ENCODE measurements at places on chromosomes 16 and 17. TPM values are rescaled to one million over a fixed set of nuclear protein-coding genes. Genes with fewer than 3 reads are reported as not detected.
A peak's percentile ranks its signal among the peaks of the same experiment; 100 is the strongest.

Gene CA5A
- not detected for total RNA-seq

Gene MBTPS1
- total RNA-seq = 31.7 TPM

Gene RNF43
- 1.1 TPM for total RNA-seq

Gene EPX
- not detected for total RNA-seq

Gene OR4D1
- total RNA-seq = 0.25 TPM

Gene CES3
- total RNA-seq = 2.9 TPM

Gene SLC43A2
- 5.7 TPM for total RNA-seq

Gene USP32
- total RNA-seq = 26.5 TPM

Gene MPP2
- 6.0 TPM for total RNA-seq

DNA sequence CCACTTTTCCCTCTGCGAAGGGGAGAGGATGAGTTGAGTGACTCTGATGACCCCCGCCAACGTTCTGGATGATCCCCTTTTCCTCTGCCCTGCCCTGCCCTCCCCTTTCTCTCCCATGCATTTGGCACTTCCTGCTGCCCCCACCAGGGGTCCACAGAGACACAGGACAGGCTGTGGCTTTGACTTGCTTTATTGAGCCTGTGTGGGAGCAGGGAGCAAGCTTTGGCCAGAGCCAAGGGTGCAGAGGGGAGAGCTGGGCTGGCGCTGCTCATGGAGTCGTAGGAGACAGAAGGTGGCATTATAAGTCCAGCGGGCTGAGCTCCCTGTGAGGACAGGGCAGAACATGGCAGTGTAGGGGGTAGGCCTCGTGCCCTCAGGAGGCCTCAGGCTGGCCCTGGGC is 1.6 kb downstream of the PPY start:
- H3K27ac ChIP-seq = no peak overlapping the region
- H3K36me3 ChIP-seq = no peaks in the 10 kb centered on the region
- peaks cover 14% of the 10 kb centered on the region for H3K4me1 ChIP-seq
- DNase-seq = peak; percentile 49

DNA sequence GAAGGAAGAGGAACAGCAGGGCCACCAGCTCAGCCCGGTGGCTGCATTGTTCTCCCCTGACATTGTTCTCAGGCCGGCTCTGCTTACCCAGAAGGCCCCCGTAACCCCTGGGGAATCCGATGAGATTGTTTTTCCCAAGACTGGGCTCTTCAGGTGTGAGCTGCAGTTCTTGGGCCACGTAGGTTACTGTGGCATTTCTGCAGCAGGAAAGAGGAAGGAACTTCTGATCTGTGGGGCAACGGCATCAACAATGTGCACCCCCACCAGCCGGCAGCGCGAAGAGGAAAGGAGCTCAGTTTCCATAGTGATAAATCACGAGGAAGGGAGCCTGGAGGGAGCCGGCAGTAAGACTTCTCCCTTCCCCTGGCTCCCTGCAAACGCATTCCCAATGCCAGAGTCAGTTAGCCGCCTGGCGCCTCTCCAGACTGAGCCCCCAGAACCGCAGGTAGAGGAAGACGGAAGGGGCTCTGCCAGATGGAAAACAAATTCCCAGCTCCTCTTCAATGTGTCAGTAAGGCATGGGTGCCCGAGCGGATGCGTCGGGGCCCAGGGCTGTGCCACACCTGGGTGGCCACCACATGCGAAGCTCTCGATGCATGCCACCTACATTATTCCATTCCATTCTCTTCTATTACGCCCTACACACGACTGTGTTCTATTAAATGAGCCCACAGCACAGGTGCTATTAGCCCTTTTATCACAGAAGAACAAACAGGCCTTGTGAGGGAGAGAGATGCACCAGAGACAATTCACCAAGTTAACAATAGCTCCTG is 21.5 kb upstream of the PECAM1 start:
- no peaks in the 10 kb centered on the region for H3K36me3 ChIP-seq
- H3K4me1 ChIP-seq = peaks cover 13% of the 10 kb centered on the region
- DNase-seq = no peak
- no peak overlapping the region for H3K27ac ChIP-seq
- H3K27me3 ChIP-seq = no peaks in the 10 kb centered on the region

DNA sequence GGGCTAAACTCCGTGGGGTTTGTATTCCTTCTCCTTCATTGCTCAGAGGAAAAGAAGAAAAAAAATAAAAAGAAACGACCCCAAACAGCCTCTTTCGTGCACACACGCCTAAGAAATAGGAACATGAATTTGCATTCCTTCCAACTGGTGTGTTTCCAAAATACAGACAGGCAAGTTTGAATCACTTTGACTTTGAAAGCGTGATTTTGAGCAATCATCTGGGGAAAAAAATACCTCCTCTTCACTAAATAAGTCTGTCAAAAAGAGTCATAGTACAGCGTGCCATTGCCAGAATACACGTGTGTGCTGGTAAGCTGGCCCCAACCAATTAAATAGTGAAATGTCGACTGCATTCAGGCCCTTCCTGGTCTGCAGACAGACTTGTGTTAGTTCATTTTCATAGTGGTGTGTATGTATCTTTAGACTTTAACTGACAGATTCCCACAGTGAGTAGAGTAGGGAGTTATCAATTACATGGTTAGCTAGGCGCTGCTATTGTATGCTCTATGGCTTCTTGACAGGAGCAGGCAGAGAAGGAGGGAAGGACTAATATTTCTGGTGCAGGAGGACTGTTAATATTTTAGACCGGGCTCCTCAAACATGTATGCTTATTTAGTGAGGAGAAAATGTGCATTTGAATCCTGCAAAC is 618.3 kb downstream of the MAF start:
- H3K36me3 ChIP-seq = peaks cover 4% of the 10 kb centered on the region
- no peak overlapping the region for H3K4me3 ChIP-seq
- no peak for DNase-seq
- no peak overlapping the region for H3K27ac ChIP-seq
- no peaks in the 10 kb centered on the region for H3K4me1 ChIP-seq

- no peaks in the 10 kb centered on the region for H3K4me1 ChIP-seq
- DNase-seq = no peak
- H3K4me3 ChIP-seq = no peak overlapping the region
- no peak overlapping the region for H3K27ac ChIP-seq
- no peaks in the 10 kb centered on the region for H3K36me3 ChIP-seq
Measured at GRCh38 chr17:33085256-33085655, 93.6 kb downstream of the SPACA3 start.

DNA sequence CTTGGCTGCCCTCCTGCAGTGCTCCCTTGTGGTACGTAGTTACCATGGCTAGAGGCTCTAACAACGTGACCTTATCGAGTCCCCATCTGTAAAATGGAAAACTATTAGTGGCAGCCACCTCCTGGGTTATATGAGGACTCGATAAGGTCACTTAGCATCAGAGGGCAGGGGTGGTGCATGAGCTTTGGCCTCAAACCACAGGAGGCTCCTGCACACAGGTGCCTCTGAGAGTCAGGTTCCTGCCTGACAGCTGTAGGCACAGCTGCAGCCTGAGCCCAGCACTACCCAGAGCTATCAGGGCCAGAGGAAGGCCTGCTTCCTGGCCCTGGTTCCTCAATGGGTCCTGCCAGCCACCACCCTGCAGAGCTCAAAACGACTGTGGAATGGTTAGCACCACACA is 57.2 kb upstream of the SEC14L1 start:
- no peak overlapping the region for H3K27ac ChIP-seq
- H3K4me3 ChIP-seq = no peak overlapping the region
- no peak for DNase-seq
- H3K4me1 ChIP-seq = peaks cover 17% of the 10 kb centered on the region
- H3K36me3 ChIP-seq = peaks cover 1% of the 10 kb centered on the region

- H3K4me1 ChIP-seq = peaks cover 23% of the 10 kb centered on the region
- no peaks in the 10 kb centered on the region for H3K36me3 ChIP-seq
- DNase-seq = no peak
- no peak overlapping the region for H3K27ac ChIP-seq
Measured at GRCh38 chr17:76667786-76668453, 24.4 kb upstream of the ST6GALNAC1 start.

DNA sequence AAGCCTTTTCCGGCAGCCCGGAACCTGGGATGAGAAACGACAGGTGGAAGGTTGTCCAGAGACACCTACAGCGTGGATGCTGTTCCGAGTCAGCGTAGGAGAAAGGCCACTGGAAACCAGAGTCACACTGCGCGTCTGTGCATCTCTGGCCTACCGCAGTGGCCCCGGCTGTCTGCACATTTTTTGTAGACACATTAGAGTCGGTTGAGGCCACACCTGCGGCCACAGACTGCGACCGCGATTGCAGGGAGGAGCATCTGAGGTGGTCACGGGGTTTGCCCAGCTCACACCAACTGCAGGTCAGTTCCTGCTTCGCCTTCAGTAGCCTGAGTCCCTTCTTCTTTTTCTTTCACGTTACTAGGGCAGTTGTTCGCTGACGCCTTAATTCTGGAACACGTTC is 52.4 kb downstream of the WDR45B start:
- no peaks in the 10 kb centered on the region for H3K27me3 ChIP-seq
- H3K27ac ChIP-seq = no peak overlapping the region
- peaks cover 34% of the 10 kb centered on the region for H3K4me1 ChIP-seq
- no peak for DNase-seq
- peaks cover 17% of the 10 kb centered on the region for H3K36me3 ChIP-seq

GRCh38 chr17:79627184-79627765 is 16.4 kb upstream of the RBFOX3 start:
- H3K27ac ChIP-seq = no peak overlapping the region
- no peaks in the 10 kb centered on the region for H3K4me1 ChIP-seq

GRCh38 chr17:81926451-81927151 is 934 bp downstream of the MAFG start:
- peak; percentile 76 for DNase-seq
- H3K4me3 ChIP-seq = peak overlapping the region; percentile 80
- peak overlapping the region; percentile 79 for H3K27ac ChIP-seq
- peaks cover 27% of the 10 kb centered on the region for H3K4me1 ChIP-seq
- no peaks in the 10 kb centered on the region for H3K36me3 ChIP-seq

DNA sequence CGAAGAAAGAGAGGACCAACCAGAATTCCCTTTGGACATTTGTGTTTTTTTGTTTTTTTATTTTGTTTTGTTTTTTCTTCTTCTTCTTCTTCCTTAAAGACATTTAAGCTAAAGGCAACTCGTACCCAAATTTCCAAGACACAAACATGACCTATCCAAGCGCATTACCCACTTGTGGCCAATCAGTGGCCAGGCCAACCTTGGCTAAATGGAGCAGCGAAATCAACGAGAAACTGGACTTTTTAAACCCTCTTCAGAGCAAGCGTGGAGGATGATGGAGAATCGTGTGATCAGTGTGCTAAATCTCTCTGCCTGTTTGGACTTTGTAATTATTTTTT is 3.6 kb downstream of the SOX9 start:
- peaks cover 8% of the 10 kb centered on the region for H3K4me1 ChIP-seq
- H3K4me3 ChIP-seq = no peak overlapping the region
- no peak overlapping the region for H3K27ac ChIP-seq
- DNase-seq = no peak
- H3K27me3 ChIP-seq = peaks cover 51% of the 10 kb centered on the region

DNA sequence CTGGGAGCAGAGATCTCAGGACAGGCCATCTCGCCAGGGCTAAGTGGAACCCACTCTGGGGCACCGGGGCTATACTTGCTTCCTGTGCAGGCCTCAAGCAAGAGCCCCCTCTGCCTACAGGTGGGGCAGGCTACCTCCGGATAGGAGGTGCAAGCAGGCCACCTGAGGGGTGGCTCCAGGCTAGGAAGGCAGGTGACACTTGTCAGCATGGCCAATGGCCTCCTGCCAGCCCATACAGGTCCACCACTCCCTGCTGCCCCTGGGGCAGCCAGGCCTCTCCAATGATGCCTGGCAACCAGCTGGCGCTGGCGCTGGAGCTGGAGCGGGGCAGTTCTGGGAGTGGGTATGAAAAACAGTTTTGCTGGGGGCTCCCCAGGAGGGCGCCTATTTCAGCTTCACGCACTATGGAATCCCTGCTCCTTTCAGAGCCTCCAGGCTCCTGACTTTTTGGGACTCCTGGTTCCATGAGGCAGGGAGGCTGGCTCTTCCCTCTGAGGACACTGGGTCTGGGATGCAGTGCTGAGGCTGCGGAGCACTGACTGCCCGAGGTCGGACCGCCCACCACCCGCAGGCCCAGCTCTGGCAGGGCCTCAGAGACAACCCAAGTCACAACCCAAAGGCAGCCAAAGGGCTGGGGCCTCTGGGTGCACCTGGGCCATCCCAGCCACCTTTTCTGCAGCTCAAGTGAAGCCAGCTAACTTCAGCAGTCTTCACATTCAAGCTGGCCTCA is 8.4 kb upstream of the SREBF1 start:
- H3K27ac ChIP-seq = no peak overlapping the region
- H3K4me1 ChIP-seq = peaks cover 44% of the 10 kb centered on the region
- no peak overlapping the region for H3K4me3 ChIP-seq

DNA sequence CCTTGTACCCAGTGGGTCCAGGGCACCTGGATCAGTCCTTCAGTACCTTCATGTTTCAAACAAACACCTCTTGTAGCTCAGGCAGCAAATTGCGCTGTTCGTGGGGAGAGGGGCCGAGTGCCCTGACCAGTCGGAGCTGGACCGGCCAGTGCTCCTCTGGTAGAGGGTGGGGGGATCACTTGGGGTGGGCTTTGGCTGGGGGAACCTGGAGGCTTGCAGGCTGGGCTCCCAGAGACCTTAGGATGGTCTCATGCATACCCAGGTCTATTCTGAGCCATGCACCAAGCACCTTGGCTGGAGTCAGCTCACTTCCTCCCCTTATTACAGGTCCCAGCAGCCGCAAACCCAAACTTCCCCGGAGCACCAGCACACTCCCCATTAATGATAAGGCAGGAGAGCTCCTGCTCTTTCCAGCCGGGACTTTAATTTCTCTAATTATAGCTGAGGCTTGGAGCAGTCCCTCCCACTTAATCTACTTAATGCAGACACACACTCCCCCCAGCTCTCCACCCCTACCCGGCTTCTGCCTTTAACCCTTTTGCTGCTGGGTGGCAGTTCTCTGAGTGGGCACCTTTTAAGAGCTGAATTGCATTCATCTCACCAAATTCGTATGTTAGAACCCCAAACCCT is 26.3 kb upstream of the MGAT5B start:
- peaks cover 14% of the 10 kb centered on the region for H3K4me1 ChIP-seq
- no peaks in the 10 kb centered on the region for H3K36me3 ChIP-seq
- peaks cover 43% of the 10 kb centered on the region for H3K27me3 ChIP-seq
- no peak overlapping the region for H3K4me3 ChIP-seq
- no peak overlapping the region for H3K27ac ChIP-seq

- H3K4me3 ChIP-seq = no peak overlapping the region
- H3K36me3 ChIP-seq = no peaks in the 10 kb centered on the region
- DNase-seq = no peak
- no peaks in the 10 kb centered on the region for H3K27me3 ChIP-seq
Measured at GRCh38 chr16:72751076-72751475, 296.9 kb downstream of the ZFHX3 start.

- peaks cover 4% of the 10 kb centered on the region for H3K27me3 ChIP-seq
- no peak overlapping the region for H3K27ac ChIP-seq
- H3K4me3 ChIP-seq = no peak overlapping the region
- no peaks in the 10 kb centered on the region for H3K36me3 ChIP-seq
- DNase-seq = no peak
Measured at GRCh38 chr17:70321352-70321751, 152.0 kb downstream of the KCNJ2 start.

DNA sequence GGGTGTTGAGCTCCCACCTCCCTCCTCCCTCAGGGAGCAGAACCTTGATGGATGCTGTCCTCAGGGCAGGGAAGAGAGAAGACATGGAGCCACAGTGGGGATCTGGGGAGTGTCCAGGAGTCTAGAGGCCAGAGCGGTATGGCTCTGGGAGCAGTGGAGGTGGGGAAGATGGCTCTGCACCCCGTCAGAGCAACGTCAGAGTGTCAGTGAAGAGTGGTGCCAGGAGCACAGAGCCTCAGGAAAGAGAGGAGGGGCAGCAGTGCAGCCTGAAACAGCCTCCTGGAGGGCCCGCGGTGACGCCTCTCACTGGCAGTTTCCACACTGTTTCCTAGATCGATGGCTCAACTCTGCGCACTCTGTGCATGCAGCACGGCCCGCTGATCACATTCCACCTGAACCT is 23.2 kb upstream of the SLC5A11 start:
- H3K36me3 ChIP-seq = peaks cover 43% of the 10 kb centered on the region
- H3K27ac ChIP-seq = peak overlapping the region; percentile 18
- H3K4me1 ChIP-seq = no peaks in the 10 kb centered on the region

Measured in activated CD8-positive, alpha-beta T cell treated with anti-CD3 and anti-CD28 coated beads for 36 hours (primary cell).